ENCODE measurements at places on chromosomes 1 and 21. TPM values are rescaled to one million over a fixed set of nuclear protein-coding genes. Genes with fewer than 3 reads are reported as not detected.

Gene AQP10
- total RNA-seq, result 0.59 TPM

Gene WNT3A
- total RNA-seq, result not detected

DNA sequence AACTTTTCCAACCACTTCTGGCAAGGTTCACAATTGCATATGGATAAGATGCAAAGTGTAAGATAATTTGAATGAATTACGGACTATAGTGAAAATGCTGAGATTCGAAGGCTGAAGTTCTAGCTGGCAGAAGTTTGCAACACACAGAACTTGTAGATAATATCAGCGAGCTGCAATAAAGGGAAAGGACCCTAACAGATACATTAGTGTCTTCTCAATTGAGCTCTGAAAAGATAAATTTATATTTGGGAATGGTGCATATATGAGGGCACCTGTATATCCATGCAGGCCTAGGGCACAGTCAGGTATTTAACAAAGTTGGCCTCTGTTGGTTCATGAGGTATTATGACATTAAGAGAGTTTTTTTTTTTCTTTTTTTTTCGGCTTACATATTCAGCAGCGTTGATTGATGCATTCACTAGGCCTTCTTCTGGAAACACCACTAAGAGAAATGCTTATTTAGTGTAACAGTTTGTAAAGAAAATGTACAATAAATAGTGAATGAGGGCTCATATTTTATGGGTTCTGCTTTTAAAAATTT lies 2.2 kb downstream of the NFIA start:
- DNase-seq, result no peak

DNA sequence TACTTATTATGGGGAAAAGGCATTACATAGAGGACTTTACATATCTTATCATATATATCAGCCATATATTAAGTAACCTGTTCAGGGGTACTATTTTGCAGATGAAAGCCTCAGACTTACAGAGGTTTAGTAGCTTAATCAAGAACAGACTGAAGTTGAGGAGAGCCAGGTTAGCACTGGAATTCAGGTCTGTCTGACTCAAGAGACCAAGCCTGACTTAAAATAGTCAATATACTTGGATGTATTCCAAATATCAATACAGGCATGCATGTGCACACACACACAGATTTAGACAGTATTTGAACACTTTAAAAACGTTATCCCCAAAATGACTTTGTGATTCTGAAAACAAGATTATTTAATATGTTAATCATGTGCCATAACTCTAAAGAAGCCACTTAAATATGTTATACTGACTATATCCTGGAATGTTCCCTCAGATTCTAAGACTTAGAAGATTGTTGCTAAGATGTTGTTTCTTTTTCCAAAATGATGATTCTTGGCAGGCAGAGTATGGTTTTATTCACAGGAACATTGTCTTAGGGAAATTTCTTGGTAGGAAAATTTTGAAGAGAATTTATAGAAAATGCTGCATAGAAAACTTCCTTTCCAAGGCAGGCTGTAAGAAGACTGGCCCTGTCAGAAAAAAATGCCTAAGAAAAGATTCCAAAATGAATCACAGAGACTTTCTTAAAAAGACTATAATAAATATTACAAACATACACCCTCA lies 61.6 kb downstream of the ADAMTS1 start:
- DNase-seq, result no peak

- DNase-seq, result no peak
Measured at GRCh38 chr1:33178836-33179439, 2.9 kb downstream of the TRIM62 start.
